ENCODE measurements at places on chromosomes 7 and 10.
A peak's percentile ranks its signal among the peaks of the same experiment; 100 is the strongest.

GRCh38 chr10:58892031-58892531 lies 284.4 kb upstream of the PHYHIPL start:
- no peak for DNase-seq

DNA sequence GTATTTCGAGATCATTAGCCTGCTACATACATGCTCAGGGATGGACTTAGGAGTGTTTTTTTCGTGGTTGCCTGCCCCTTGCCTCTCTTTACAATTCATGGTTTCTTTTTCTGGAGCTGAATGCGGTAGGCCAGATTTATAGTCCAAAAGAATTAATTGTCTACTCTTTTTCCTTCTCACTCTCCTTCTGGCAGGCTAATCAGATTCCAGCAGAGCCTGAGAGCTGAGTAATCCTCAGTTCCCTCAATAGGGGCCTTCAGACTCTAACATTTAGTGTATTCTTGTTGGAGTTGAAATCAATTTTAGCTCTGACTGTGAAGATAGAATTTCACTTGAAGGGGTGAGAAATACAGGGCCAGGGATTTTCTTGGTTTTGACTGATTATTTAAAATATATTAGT lies 16.4 kb downstream of the SORCS3 start:
- no peak for DNase-seq

GRCh38 chr7:18228686-18229085 lies 201.0 kb upstream of the PRPS1L1 start:
- no peak for DNase-seq

GRCh38 chr10:10897400-10897799 lies 120.3 kb upstream of the CELF2 start:
- DNase-seq: no peak

DNA sequence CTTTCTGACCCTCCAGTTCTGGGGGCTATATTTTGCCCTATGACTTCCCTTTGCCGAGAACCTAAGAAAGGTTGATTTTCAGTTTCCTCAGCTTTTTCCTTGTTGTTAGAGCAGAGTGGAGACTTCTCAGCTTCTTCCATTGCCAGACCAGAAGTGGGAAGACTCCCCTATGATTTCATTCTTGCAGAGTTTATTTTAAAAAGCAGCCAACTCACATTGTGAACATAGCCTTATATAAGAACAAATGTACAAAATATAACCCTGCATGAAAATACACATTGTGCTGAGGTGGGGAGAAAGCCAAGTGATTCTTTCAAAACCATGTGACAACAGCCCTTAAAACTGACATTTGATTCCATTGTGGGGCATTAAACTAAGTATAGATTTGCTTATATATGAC lies 33.8 kb upstream of the FZD8 start:
- no peak for DNase-seq

- DNase-seq: no peak
Measured at GRCh38 chr7:4245135-4245865, 436.8 kb upstream of the FOXK1 start.

GRCh38 chr7:121871188-121871587 lies 1.8 kb upstream of the PTPRZ1 start:
- no peak for DNase-seq

GRCh38 chr7:28855538-28856217 lies 102.5 kb downstream of the TRIL start:
- peak; percentile 11 for DNase-seq

DNA sequence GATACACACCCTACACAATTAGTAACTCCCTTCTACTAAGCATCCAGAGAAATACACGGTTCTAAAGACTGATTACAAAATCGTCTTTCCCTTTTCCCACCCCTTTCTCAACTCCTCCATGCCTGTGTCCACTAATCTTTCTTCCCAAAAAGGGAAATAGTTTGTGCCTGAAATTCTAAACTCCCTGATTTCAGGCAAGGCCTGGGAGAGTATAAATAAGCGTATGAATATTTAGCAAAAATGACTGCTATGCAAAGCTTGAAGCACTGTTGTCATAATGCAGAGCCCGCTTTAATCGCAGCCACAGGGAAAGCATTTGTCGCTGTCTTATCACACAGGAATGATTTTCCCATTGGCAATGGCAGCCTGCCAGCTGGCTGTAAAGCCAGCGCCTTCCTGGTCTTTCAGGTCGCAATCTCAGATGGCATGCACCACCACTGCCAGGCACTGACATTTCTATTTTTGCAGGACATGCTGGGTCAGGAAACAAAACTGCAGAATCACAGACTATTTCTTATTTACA lies 142.9 kb upstream of the PCGF5 start:
- DNase-seq: no peak

DNA sequence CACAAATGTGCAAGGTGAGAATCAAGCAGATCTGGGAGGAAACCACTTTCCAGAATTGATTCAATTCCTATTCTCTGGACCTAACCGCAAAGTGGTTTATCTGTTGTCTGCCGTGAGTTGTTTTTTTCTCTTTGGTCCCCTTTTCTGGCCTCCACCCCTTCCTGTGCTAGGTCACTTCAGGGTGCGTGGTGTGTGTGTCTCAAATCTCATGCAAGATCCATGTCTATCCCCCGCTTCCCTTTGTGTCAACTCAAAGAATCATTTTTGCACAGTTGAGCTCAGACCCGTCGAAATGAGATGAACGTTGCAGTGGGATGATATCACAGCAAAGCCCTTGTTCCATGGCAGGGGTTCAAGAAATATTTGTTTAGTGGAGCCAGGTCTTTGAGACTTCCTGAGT lies 184.5 kb downstream of the GATA3 start:
- peak; percentile 11 for DNase-seq

DNA sequence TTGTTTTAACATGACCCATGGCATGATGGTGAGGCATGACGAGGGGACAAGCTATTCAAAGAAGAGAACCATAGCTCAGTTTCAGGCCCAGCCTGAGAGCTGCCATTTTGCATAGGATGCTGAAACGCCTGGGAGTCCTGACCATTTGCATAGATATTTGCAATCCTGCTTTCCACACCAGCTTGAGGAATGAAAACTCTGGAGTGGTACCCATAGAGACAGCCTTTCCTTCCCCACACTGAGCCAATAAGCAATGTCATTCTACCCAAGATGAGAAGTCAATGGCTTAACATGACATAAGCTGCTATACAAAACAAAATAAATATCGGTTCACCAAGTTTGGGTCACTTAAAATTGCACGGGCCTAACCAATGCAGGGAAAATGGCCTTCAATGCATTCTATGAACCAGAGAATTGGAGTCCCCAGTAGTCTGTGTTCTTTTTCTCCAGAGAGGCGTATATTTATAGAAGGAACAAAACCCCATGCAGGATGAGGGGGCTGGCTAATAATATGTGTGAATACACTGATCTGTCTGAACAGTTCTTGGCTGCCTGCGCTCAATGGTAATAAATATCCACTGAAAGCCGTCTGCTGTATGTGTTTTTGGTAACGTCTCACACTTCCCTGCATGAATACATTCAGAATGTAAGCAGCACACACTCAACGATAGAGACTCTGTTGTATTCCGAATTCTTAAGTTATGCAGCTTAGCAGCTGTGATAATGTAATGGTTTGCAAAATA lies 329.3 kb downstream of the FRMD4A start:
- no peak for DNase-seq

- peak; percentile 50 for DNase-seq
Measured at GRCh38 chr10:104297697-104298660, 29.0 kb downstream of the GSTO2 start.

- DNase-seq: no peak
Measured at GRCh38 chr10:43262397-43262901, 4.4 kb downstream of the RASGEF1A start.

DNA sequence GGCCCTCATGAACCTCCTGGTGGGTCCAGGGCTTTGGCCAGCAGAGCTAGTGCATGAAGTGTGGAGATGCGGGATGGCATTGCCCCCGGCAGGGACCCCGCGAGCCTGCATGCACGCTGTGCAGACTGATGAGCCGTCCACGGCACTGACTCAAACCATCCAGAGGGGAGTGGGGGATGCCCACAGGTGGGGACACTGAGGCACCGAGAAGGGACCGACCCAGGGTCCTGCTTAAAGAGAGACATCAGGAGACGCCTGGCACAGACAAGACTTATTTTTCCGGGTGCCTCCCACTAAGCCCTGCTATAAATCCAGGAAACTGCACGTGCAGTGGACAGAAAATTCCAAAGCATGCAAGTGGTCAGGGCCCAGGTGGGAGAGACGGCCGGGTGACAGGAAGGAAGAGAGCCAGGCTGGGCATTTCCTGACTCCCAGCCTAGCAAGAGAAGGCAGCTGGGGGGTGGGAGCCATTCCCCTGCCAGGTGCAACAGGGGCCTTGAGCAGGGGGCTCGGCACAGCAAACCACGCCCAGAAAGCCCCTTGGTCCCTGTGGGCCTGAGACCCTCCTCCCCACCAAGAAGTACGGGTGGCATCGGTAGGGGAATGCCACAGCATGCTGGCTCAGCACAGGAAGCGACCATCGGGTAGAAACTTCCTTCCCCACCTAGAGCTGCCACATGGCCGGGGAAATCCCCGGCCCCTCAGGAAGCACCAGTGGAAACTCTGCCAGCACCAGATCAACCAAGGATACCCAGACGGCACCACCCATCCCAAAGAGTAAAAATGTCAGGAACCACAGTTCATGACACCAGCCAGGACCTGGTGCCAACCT lies 91.5 kb downstream of the FOXL3 start:
- no peak for DNase-seq

DNA sequence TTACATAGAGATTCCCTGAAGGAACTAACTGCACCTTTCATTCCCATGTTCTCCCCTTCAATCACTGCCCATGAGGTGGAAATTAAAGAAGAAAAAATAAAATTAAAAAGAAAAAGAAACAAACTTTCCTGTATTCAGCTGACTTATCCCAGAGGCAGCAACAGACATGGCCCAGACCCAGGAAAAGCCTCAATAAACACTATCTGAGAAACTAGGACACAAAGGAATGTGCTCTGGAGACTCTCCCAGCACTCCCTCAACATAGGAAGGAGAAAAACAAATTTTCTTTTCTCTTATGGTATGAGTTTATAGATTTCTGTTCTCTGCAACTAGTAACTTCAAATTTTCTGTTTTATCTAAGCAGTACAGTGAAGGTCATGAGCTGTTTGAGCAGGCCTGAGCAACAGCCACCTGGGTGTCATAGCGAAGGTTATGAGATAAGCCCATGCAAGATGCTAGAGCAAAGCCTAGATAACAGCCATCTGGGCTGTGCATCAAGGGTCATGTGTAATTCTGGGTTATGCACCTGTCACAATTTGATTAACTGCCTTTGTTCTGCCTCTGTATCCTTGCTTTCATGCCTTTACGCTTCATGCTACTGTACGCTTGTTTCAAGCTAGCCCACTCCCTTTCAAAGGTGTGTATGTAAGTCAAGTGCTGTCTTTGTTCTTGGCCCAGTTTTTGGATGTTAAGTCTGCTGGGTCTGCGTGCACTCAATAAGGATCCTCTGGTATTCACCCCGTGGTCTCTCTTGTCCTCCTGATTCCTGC lies 11.0 kb upstream of the OR6B1 start:
- DNase-seq: peak; percentile 53

GRCh38 chr7:78203042-78203720 lies 404.6 kb downstream of the PHTF2 start:
- no peak for DNase-seq

DNA sequence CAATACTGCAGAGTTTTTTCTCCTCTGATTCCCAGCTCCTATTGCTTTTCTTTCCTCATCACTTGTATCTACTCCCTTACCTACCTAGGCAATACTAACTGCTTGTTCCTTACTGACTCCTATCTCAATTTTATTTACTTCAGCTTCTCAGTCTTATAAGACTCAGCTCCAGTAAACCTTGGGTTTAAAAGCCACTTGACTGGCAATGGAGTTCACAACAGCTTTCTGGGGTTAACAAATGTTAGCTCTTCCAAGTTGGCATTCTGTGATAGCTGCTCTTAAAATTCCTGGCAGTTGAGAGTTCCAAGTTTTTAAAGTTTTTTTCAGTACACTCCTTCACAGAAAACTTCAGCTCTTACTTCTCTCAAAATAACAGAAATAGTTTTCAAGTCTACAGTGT lies 14.2 kb downstream of the ATAD1 start:
- no peak for DNase-seq

- DNase-seq: peak; percentile 83
Measured at GRCh38 chr10:92544296-92544695, 29.6 kb downstream of the IDE start.

GRCh38 chr10:76969366-76969948 lies 668.2 kb downstream of the KCNMA1 start:
- DNase-seq: no peak

GRCh38 chr10:121310151-121310711 lies 288.0 kb downstream of the FGFR2 start:
- no peak for DNase-seq

- no peak for DNase-seq
Measured at GRCh38 chr10:50512743-50513416, 110.9 kb downstream of the SGMS1 start.

DNA sequence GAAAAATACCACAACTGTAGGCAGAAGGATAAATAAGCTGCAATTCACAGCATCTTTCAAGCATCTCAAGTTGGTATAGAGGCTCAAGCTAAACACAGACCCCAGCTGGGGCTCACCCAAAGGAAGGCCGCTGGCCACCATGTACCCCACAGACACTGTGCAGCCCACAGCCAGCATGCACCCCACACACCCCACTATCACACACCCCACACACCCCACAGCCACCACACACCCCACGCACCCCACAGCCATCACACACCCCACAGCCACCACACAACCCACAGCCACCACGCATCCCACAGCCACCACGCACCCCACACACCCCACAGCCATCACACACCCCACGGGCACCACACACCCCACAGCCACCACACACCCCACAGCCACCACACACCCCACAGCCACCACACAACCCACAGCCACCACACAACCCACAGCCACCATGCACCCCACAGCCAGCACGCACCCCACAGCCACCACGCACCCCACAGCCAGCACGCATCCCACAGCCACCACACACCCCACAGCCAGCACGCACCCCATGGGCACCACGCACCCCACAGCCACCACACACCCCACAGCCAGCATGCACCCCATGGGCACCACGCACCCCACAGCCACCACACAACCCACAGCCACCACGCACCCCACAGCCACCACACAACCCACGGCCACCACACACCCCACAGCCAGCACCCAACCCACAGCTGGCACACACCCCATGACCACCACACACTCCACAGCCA lies 214.7 kb downstream of the DNAJB6 start:
- DNase-seq: no peak

DNA sequence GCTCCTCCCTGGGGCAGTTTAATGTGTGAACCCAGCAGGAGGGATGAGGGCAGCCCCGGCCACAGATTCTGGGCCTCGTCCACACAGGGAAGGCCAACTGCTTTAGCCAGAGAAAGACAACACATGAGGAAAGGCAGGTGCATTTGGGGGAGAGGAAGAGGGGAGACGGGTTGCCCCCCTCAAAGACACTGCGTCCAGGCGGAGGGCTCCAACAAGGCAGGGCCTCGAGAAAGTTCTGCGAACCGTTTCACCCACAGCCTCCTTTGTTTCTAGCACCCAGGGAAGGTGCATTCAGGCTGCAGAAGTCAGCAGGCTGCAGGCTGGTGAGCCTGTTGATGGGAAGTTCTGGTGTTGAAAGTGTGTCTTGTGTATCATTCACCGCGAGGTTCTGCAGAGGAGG lies 10.1 kb downstream of the FOXL3 start:
- DNase-seq: no peak

DNA sequence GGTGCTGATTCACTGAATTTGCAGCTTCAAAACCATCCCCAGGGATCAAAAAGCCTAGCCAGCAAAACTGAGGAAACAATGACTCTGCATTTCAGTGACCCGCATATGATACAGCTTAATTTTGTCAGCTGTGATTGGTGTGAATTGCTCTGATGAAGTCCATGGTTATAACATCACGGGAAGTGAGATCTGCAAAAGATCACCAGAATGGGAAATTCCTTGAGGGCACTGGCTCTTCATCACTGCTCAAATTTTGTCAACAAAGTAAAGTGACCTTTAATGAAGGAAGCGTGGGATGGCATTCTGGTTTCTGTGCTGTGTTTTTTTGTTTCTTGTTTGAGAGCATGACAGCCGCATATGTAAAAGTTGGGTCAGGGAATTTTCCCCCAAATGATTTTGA lies 745.9 kb downstream of the GATA3 start:
- DNase-seq: no peak

All from hematopoietic multipotent progenitor cell treated with erythropoietin and hydrocortisone succinate and interleukin-3 and kit ligand, for 6 days (in vitro differentiated cells).